ENCODE measurements at places on chromosomes 5 and 9.

DNA sequence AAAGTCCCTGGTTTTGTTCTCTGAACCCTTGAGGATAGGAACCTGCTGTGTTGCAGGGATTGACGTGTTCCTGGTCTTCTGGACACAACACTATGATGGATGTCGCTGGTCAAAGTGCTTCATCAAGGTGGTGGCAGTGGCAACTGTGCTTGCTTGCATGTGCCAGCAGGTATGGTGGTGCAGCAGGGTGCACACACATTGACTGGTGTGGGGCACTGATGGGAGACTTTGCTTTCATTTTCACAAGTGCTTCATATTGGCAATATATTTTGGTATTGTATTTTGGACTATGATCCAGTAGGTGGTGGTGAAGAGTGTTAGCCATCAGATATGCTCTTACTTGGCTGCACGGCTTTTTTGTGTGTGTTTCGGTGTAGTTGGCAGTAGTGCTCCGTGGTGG lies 479.8 kb upstream of the CTNND2 start:
- no peak for DNase-seq

GRCh38 chr5:100654895-100655294 lies 119.7 kb downstream of the FAM174A start:
- no peak for DNase-seq

GRCh38 chr9:4214486-4214885 lies 85.4 kb downstream of the GLIS3 start:
- DNase-seq: no peak

- DNase-seq: no peak
Measured at GRCh38 chr5:168135897-168136296, 155.5 kb upstream of the WWC1 start.

GRCh38 chr9:111854799-111855198 lies 41.8 kb upstream of the UGCG start:
- no peak for DNase-seq

DNA sequence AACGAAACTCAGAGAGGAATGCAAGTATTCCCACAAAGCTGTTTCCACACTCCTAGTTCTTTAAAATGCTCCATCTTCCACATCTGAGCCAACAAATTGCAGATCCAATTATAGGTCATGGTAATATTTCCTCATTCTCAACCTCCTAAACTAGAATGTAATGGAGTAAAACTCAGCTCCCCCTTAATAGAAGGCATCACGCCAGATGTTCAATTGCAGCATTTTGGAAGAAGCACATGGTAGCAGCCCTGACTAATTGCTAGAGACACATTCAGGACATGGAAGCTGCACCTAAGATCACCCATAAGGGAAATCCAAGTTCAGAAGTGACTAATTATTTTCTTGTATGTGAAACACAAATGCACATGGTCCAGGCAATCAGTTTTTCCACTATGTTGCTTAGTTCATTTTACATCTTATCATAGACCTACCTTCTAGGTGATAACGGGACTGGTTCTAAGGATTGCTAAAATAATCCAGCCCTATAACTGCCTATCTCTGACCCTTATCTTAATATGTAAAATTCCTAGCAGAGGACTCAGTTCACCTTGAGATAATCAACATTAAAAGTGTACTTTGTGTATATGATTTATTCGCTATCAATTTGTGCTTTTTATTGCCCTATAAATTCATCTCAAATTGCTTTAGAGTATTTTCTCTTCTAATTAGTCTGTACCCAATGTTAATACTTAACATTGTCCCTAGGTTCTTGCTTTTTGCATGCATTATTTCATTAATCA lies 75.1 kb downstream of the GABRB2 start:
- DNase-seq: no peak

DNA sequence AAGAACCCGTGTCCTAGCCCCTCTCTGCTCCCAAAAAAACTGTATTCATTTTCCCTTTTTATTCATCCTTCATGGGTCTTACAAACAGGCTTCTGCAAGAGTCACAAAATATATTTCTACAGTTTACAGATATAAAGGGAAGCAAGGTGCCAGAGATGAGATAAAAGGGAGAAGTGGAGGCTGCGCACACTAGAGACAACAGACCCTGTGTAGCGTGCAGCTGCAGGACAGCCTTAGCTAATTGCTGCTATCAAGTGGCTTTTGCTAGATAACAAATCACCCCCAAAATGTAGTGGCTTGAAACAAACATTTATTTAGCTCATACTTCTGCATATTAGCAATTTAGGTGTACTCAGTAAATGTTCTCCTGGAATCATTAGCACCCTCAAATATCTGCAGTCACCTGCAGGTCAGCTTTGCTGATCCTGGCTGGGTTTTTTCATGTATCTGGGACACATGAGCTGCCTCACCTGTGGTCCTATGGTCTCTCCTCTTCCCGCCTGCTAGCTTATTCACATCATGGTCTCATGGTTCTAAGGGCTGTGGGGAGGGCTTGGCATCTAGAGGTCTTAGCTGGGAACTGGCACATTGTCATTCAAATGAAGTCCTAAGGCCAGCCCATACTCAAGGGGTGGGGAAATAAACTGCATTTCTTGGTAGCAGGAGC lies 29.4 kb downstream of the ARHGEF37 start:
- DNase-seq: no peak

GRCh38 chr5:141814064-141814964 lies 63.9 kb downstream of the PCDH1 start:
- DNase-seq: peak; percentile 18

DNA sequence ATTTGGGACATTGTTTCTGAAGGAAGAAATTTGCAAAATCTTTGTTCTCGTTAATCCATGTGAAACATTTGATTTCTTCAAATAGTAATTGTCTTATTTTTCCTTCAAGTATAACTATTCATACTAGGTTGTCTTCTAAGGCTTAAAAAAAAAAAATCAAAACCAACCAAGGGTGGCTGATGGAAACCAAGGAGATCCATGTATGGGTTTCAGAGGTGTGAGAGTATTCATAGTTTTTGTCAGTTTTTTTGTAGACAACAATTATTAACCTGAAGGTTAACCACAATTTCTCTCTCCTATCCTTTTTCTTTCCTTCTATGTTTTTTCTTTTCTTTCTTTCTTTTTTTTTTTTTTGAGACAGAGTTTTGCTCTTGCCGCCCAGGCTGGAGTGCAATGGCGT lies 35.4 kb downstream of the KDM4C start:
- DNase-seq: no peak

DNA sequence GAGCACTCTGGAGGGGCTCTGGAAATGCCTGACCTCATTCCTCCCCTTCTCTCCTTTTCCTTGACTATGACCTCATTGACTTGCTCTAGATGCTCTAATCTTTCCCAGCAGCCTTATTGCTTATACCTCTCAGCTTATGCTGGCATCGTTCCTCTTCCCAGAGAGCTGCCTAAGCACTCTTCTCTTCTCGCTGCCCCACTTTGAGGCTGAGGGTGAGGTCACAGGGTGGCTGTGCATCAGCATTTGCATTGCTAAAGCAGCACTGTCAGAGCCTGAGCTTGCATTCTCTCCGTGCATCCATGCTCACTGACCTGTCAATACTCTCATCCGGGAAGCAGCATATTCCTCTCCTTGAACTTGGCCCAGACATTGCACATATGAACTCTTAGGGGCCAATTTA lies 96.4 kb upstream of the NTRK2 start:
- no peak for DNase-seq

DNA sequence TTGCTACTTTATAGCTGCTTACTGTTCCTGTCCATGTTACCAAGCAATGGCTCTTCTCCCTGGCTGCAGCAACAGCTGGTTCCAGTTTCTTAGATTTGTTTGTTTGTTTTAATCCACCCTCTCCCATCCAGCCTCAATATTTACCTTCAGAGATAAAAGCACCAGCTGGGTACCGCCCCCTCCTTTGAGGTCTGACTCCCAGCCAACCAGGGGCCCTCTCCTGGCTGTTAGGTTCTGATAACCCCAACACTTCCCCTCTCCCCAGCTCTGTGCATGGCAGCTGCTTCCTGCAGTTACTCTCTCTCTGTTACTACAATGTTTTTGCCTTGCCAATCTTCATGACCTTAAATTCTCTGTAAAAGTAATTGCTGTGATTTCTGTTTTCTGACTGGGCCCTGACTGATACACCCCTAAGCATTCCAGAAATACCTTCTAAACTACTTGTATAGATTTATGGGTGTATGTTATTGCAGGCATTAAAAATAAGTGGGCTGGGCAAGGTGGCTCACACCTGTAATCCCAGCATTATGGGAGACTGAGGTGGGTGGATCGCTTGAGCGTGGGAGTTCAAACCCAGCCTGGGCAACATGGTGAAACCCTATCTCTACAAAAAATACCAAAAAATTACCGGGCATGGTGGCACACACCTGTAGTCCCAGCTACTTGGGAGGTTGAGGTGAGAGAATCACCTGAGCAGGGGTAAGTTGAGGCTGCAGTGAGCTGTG lies 2.6 kb upstream of the GCNT1 start:
- no peak for DNase-seq
